ENCODE measurements at places on chromosomes 6 and 20. TPM values are rescaled to one million over a fixed set of nuclear protein-coding genes. Genes with fewer than 3 reads are reported as not detected.

Gene F13A1
- 25.8 TPM for total RNA-seq

Gene ADGRB3
- total RNA-seq, result 0.63 TPM

Gene PSMB1
- 132 TPM for total RNA-seq

DNA sequence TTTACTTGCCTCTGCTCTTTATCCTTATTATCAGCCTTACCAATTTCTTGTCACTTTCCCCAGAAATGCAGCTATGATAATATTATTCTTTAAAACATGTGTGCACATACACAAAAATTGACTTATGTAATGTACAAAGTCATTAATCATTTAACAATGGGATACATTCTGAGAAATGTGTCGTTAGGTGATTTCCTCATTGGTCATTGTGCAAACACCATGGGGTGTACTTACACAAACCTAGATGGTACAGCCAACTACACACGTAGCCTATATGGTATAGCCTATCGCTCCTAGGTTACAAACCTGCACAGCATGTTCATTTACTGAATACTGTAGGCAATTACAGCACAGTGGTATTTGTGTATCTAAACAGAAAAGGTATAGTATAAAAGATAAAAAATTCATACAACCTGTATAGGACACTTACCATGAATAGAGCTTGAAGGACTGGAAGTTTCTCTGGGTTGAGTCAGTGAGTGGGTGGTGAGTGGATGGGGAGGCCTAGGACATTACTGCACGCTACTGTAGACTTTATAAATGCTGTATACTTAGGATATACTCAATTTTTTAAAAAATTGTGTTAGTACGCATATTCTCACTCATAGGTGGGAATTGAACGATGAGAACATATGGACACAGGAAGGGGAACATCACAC lies 56.9 kb downstream of the HIVEP1 start:
- DNase-seq, result no peak
- no peaks in the 10 kb centered on the region for H3K27me3 ChIP-seq
- H3K27ac ChIP-seq, result no peak overlapping the region

GRCh38 chr20:62837790-62838127 lies 20.9 kb downstream of the COL9A3 start:
- no peaks in the 10 kb centered on the region for H3K27me3 ChIP-seq
- H3K36me3 ChIP-seq, result no peaks in the 10 kb centered on the region
- no peaks in the 10 kb centered on the region for H3K4me1 ChIP-seq
- H3K4me3 ChIP-seq, result no peak overlapping the region
- DNase-seq, result no peak
